ENCODE measurements at places on chromosomes 3 and 15.

DNA sequence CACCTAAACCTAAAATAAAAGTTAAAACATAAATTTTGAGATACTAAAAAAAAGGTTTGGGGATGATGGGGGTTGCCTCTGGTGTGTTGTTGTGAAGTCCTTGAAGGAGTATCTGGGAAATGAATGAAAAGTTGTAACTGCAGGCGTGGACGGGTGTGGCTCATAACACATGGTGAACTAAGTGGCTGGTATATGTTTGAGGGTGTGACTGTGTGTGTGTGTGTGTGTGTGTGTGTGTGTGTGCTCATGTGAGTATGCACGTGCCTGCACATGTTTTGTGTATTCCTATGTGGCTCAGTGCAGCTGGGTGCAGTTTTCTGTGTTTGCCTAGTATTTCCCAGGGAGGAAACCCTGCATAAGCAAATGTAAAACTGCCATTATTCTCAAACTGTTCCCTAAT lies 229.9 kb upstream of the TRIM42 start:
- no peak for DNase-seq

- DNase-seq: no peak
Observed at GRCh38 chr3:153835540-153835939, 285.6 kb upstream of the ARHGEF26 start.

DNA sequence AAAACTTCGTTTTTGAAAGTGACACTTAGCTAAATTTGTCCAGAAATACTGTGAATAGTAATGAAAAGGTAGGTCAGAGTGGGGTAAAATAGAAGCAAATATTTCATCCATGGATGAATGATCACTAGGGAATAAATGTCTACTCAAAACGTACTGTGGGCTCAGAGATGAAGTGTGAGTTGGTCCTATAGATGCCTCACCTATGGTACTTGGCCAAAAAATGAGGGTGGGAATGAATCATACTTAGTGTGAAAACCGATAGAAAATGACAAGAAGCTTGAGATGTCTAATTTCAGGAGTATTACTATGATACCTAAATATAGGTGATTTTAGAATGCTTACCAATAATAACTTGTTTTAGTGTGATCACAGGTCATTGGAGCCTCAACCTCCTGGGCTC lies 155.9 kb downstream of the GMNC start:
- no peak for DNase-seq

DNA sequence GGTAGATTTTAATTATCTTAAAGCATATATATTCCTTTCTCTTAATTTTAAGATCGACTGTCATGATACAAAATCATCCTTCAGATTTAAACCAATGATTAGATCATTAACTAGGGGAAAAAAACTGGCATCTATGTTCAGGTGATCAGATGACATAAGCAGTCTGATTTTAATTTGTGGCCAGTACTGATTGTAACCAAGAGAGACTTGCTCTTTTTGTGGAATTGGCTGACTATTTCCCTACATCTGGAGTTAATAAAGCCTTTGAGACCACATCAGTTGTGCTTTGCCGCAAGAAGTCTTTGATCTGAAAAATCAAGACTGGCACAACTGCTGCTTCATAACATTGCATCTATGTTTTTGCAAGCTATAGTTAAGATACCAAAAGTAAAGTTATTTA lies 148.4 kb upstream of the CGNL1 start:
- DNase-seq: no peak

DNA sequence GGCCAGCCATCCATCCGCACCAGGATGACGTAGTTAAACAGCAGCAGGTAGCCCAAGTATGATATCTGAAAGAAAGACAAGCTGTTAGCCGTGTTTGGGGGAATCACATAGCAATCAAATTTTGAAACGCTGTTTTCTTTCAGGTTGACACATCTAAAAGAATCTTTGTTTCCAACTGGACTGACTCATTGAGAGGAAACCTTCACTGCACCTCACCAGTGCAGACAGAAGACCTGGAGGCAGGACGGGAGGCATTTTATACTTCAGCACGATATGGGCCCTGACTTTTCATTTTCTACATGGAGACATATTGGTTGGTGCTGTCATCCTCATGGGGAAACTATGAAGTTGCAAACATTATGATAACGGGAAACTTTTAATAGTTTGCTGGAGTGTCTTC lies 44.2 kb upstream of the MTMR10 start:
- no peak for DNase-seq

- DNase-seq: no peak
Observed at GRCh38 chr3:169356284-169356955, 307.1 kb downstream of the MECOM start.

- no peak for DNase-seq
Observed at GRCh38 chr3:190591080-190591479, 77.2 kb downstream of the IL1RAP start.

DNA sequence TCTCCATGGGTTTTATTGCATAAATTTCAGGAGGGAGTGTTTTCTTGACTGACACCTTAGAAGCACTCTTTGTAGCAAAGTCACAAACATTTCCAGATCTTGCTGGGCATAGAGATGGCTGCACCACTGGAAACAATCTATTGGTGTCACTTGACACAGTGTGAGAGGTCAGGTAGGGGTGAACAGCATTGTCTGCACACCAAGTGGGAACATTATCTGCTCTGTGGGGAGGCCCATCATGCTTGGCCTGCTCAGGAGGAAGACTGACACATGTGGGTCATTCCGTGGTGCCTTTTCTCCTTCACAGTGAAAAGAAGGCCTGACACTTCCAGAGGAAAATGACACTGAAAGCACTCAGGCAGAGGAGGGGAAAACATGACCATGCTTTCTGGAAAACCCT lies 149.9 kb upstream of the GALNT15 start:
- DNase-seq: no peak

DNA sequence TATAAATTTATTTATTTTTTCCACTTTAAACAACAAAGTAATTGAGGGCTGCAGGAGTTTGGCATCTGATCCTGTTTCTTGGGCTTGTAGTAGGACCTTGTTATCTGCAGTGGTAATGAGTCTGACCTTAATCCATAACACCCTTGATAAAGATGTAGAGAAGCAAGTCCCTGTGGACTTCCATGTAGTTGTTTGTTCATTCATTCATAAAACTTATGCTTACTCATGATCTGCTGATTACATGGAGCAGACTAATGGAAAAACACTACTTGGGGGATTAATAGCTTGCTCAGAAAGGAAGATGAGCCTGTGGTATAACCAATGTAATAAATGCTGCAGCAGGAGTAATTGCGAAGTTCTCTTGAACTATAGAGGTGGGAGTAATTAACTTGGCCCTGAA lies 271.5 kb upstream of the TBL1XR1 start:
- no peak for DNase-seq

GRCh38 chr15:99052205-99052604 lies 44.6 kb upstream of the PGPEP1L start:
- no peak for DNase-seq

GRCh38 chr15:68620721-68621527 lies 42.1 kb downstream of the CORO2B start:
- DNase-seq: peak; percentile 91

DNA sequence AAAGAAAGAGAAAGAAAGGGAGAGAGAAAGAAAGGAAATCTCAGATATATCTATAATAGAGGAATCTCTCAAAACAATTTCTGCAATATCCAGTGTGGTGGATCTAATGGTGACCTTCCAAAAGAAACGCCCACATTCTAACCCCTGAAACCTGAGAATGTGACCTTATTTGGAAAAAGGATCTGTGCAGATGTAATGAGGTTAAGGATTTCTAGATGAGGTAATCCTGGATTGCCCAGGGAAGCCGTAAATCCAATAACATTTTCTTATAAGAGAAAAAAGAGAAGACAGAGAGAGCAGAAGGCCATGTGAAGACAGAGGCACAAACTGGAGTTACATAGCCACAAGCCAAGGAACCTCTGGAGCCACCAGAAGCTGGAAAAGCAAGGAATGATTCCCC lies 307.6 kb downstream of the ZBTB20 start:
- DNase-seq: no peak

- no peak for DNase-seq
Observed at GRCh38 chr3:175304404-175304803, 445.3 kb downstream of the NAALADL2 start.

- DNase-seq: no peak
Observed at GRCh38 chr15:55685286-55685685, 57.7 kb downstream of the PRTG start.

- no peak for DNase-seq
Observed at GRCh38 chr3:39892068-39892467, 82.7 kb downstream of the MYRIP start.

DNA sequence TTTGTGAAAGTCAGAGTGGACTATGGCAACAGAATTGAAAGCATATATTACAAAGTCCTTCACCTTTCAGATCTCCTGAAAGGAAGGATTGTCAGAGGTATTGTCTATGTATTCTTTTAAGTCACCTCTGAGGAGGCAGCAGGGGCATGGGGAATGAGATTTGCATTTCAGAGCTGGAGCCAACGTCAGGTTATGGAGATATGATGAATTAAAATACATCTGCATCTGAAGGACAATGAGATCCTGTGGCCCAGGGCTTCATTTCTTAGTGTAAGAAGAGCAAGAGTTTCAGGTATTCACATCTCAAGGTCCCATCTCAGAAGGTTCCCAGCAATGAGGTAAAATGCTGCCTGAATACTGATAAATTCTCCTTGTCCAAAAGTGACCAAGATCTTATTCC lies 695.8 kb downstream of the TUSC7 start:
- no peak for DNase-seq

- DNase-seq: peak; percentile 49
Observed at GRCh38 chr3:71582036-71582611, 1.4 kb downstream of the FOXP1 start.

GRCh38 chr15:65034719-65035118 lies 5.3 kb upstream of the MTFMT start:
- no peak for DNase-seq

DNA sequence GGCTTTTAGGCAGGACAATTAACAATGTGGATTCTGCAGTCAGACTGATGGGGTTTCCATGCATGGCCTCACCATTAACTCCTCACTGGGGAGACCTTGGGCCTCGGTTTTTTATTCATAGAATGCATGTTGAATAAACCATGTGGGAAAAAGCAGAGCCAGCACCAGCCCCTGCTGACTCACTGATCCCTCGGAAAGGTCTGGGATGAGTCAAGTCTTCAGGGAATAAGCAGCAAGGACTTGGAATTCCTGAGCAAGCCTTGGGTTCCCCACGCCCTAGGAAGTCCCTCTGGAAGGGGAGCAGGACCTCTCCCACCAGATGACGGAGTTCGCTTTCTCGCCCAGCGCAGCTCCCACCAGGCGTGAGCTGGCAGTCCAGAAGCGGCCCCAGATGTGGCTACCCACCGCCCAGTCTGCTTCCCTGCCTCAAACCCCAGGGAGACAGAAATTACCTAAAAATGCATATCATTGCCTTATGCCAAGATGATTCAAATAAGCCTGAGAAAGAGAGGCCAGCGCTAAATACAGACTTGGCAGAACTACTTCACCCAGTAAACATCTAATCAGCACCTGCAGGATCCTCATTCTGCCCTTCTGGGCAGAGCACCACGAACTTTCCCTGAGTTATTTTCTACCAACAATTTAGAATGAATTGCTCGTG lies 45.4 kb downstream of the BTD start:
- DNase-seq: no peak

- no peak for DNase-seq
Observed at GRCh38 chr15:89633585-89633984, 21.7 kb downstream of the KIF7 start.

GRCh38 chr3:60192297-60193114 lies 1058.7 kb downstream of the FHIT start:
- DNase-seq: no peak

GRCh38 chr15:78291698-78292097 lies 7.7 kb downstream of the SKIC8 start:
- no peak for DNase-seq

- DNase-seq: no peak
Observed at GRCh38 chr3:151660885-151661284, 72.8 kb upstream of the AADACL2 start.

DNA sequence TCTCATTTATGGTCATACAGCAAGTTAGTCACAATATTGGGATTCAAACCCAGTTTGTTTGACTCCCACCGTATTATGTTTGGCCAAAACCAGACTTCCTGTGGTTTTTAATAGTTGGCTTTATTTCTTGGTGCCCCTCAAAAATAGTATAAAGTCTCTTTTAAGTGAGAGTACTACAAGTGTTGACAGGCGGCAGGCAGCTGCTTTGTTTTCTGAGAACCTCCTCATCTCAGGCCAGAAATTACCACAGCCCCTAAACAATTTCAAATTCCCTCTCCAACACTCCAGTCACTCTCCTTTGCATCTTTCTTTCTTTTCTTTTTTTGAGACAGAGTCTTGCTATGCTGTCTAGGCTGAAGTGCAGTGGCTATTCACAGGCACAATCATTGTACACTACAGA lies 121.5 kb downstream of the POLR2M start:
- no peak for DNase-seq

DNA sequence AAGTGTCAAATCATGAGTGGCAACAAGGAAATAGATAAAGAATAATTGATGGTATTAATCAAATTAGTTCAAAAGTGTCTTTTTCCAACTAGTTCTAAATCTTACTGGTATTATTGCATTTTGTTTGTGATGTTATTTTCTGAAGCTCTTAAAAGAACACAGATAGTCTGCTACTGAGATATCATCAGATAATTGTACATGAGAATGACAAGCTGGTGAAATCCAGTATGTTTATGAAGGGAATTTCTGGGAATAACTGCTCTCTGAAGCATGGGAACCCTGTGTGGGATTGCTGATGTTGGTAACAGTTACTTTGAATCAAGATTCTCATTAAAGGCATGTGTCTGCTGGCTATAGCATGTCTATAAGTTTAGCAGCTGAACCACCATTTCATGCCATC lies 190.3 kb upstream of the CDIN1 start:
- no peak for DNase-seq

- DNase-seq: no peak
Observed at GRCh38 chr3:16511681-16512434, 1.6 kb downstream of the RFTN1 start.

GRCh38 chr15:60411774-60412425 lies 14.1 kb upstream of the ANXA2 start:
- no peak for DNase-seq

- DNase-seq: no peak
Observed at GRCh38 chr3:119240101-119240590, 532 bp downstream of the B4GALT4 start.

DNA sequence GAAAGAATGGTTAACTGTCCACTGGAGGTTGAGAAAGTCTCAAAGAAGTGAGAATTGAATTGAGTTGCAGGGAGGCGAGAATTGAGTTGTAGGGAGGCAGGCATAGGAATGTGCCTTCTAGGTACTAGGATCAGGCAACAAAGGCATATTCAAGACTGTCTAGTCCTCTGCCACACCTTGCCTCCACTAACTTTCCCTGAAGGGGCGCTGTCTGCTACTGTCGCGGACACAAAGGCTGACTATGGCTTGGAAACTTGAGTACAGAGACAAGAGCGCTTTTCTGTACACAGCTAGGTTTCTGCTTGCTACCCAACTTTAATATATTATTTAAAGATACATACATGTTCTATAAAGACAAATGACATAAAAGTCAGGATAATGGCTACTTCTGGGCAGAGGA lies 10.4 kb upstream of the FBXL22 start:
- DNase-seq: no peak

Data from anterior cingulate cortex (tissue), 58 donors.